ENCODE measurements at places on chromosomes 3 and 15.
A peak's percentile ranks its signal among the peaks of the same experiment; 100 is the strongest.

- DNase-seq = no peak
- H3K4me3 ChIP-seq = no peak overlapping the region
- peaks cover 18% of the 10 kb centered on the region for H3K4me1 ChIP-seq
- H3K36me3 ChIP-seq = no peaks in the 10 kb centered on the region
These were observed 35.1 kb upstream of the SPTBN5 start for GRCh38 chr15:41928637-41929620.

DNA sequence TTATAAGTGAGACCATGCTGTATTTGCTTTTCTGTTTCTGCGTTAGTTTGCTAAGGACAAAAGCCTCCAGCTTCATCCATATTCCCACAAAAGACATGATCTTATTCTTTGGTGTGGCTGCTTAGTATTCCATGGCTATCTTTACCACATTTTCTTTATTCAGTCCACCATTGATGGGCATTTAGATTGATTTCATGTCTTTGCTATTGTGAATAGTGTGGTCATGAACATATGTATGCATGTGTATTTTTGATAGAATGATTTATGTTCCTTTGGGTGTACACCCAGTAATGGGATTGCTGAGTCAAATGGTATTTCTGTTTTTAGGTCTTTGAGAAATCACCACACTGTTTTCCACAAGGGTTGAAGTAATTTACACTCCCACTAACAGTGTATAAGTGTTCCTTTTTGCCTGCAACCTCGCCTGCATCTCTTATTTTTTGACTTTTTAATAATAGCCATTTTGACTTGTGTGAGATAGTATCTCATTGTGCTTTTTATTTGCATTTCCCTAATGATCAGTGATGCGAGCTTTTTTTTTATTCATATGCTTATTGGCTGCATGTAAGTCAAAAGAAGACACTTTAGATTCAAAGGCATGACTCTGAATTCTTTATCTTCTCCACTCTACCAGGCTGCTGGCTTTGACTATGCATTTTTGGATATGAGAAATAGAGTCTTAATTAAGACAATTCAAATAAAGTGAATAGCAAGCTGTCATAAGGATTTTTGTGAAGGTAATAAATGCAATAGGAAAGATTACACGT lies 183.3 kb upstream of the SYNPR start:
- H3K36me3 ChIP-seq = no peaks in the 10 kb centered on the region
- no peaks in the 10 kb centered on the region for H3K27me3 ChIP-seq
- no peak for DNase-seq
- no peak overlapping the region for H3K4me3 ChIP-seq
- no peak overlapping the region for H3K27ac ChIP-seq

- no peaks in the 10 kb centered on the region for H3K36me3 ChIP-seq
- no peak for DNase-seq
- no peak overlapping the region for H3K4me3 ChIP-seq
These were observed 15.6 kb upstream of the TMEM40 start for GRCh38 chr3:12774619-12775018.

DNA sequence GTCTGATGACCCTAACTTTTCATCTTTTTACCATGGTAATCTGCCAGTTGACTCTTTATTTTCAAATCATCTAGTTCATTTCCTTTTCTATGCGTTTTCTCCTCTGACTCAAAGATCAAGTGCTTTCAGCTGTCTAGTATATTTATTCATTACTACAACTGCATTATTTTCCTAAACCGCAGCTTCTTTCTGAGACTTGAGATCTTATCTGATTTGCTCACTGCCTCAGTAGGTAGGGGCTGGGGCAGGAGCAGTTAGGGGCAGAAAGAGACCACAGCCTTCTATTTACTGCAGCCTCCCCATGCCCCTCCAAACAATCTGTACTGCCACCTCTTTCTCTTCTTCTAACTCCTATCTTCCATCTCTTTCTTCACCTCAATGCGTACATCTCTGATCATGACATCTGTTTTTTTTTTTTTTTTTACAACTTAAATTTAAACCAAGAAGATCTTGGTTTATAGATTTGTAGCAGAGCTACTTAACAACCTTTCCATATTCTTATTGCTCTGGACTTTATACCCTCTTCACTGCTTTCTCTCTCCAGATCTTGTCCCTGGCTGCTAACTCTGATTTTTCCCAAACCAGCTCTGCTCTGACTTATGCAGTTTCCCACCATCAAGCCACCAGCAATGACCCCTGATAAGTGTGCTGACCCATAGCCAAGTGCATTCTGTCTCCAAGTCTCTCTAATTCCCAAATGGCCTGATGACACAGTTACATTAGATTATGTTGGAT lies 52.2 kb downstream of the MOBP start:
- no peak overlapping the region for H3K4me3 ChIP-seq
- H3K36me3 ChIP-seq = no peaks in the 10 kb centered on the region
- H3K4me1 ChIP-seq = peaks cover 4% of the 10 kb centered on the region
- no peak for DNase-seq
- H3K27me3 ChIP-seq = peaks cover 27% of the 10 kb centered on the region

GRCh38 chr15:81950841-81951414 lies 94.9 kb downstream of the MEX3B start:
- no peak overlapping the region for H3K27ac ChIP-seq
- H3K36me3 ChIP-seq = no peaks in the 10 kb centered on the region
- H3K27me3 ChIP-seq = no peaks in the 10 kb centered on the region
- no peaks in the 10 kb centered on the region for H3K4me1 ChIP-seq
- DNase-seq = no peak

DNA sequence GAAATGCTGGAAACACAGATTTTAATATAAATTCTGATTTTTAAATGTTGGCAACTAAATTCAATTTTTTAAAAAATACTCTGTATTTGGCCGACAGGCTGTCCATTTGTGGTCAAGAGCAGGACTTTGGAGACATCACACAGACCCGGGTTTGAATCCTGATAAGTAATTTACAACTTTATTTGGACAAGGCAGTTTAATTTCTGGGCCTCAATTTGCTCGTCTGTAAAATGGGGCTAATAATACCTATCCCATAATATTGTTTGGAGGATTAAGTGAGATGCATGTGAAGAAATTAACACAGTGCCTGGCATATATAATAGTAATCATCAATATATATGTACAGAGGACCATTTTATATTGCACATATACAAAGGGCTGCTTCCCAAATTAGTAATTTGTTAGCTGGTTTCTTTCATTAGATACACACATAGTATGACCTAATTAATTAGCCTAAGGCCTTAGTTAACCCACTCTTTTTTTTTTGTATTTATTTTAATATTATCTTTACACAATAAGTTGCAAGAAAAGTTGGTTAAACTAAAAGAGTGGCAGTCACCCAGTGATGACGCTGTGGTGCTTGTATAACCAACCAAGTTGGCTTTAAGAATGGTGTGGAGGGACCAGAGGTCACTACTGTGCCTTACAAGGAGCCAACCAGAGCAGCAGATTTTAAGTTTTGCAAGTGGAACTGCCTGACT lies 665 bp downstream of the PIGB start:
- no peaks in the 10 kb centered on the region for H3K27me3 ChIP-seq
- H3K27ac ChIP-seq = peak overlapping the region; percentile 97
- H3K4me3 ChIP-seq = peak overlapping the region; percentile 99
- no peak for DNase-seq
